ENCODE measurements at places on chromosomes 2 and 18.

DNA sequence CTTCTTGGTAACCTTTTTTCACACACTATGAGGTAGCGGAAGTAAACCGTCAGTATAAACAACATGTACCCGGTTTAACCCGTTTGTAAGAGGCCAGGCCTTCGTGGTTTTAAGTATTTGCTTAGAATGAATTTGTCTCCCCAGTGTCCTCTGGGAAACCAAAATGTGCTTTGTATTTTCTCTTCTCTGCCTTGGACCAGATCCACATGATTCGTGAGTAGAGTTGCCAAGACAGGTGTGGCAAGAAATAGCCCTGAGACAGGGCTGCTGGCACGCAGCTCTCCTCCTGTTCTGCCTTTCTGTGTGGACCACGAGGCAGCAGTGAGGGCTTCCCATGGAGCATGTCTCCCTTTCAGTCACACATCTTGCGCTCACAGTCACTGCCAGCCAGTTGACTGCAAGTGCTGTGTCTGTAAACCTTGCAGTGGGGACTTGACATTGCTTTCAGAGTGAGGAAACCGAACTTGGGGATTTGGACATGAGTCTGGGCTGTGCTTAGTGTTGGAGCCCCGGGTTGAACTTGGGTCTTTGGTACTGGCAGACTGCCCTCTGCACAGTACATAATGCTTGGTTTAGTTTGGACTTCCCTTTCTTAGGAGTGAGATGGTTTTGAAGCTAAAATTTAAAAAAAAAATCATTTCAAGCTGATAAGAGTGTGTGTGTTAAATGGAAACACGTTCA is 19.1 kb downstream of the BCL2L11 start:
- DNase-seq = no peak

- DNase-seq = no peak
Measured at GRCh38 chr2:212473211-212473610, 65.4 kb downstream of the ERBB4 start.

DNA sequence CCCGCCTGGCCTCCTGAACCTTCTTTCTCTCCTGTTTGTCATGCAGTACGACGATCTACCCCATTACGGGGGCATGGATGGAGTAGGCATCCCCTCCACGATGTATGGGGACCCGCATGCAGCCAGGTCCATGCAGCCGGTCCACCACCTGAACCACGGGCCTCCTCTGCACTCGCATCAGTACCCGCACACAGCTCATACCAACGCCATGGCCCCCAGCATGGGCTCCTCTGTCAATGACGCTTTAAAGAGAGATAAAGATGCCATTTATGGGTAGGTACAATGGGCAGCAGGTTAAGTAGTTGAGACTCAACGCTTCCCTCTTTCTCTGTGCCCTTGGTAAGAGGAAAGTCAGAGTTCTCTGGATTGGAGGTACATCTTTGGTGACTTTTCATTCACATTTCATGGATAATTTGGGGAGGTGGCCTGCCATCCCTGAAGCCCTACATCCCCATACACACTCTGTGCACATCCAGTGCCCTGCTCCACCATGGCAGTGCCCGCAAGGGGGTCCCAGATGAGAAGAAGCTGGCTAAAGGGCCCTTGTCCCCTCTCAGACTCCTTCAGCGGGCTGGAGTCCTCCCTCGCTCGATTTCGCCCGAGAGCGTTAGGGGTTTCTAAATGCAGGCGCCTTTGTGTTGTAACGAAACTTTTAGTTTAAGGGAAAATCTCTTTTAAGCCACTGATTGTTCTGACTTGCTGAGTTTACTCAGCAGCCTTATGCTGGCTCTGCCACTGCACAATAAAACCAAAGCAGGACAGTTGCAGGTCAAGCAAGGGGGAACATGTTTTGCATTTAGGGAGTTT is 3.0 kb downstream of the MEIS1 start:
- DNase-seq = no peak

GRCh38 chr2:207502577-207503198 is 27.1 kb upstream of the CREB1 start:
- no peak for DNase-seq

DNA sequence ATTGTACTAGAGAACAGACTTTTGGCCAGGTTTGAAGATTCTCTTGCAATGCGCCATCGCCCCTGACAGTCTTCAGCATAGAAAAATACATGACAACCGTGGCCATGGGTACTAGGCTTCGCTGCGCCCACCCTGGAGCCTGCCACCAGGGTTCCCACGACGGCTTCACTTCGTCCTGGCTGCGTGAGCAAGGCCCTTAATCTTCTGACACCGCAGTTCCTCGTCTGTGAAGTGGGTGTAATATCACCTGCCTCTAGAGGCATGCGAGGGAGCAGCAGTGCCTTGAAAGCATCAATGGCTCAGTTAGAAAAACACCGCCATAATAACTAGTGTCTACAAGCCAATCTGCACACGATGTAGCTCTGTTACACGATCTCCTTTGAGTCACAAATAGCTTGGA is 175.2 kb upstream of the HS6ST1 start:
- DNase-seq = no peak
